ENCODE measurements at places on chromosomes 11 and 22. TPM values are rescaled to one million over a fixed set of nuclear protein-coding genes. Genes with fewer than 3 reads are reported as not detected.
A peak's percentile ranks its signal among the peaks of the same experiment; 100 is the strongest.

DNA sequence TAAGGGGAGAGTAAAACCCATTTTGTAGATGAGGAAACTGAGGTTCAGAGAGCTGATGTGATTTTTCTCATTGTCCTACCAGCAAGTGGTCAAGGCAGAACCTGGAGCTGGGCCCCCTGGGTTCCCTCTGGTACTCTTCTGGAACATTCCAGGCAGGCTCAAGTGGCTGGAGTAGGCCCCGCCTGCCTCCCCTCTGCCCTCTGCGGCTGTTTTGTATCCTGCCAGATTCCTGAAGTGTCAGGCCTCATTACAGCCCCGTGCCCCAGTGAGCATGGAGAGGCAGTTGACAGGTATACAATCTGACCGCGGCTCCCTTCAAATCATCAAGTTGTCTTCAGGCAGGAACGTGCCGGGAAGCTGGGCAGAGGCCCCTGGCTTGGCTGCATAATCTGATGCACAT lies 94.6 kb upstream of the CD82 start:
- no peak for DNase-seq

Gene CNGA4
- total RNA-seq = 0.22 TPM

- no peak for DNase-seq
These were observed 128.3 kb downstream of the DDX10 start for GRCh38 chr11:108793138-108793537.

GRCh38 chr11:45385844-45386243 lies 99.7 kb upstream of the SYT13 start:
- DNase-seq = no peak

- DNase-seq = peak; percentile 83
These were observed 20.6 kb upstream of the PLEKHB1 start for GRCh38 chr11:73625696-73626318.
